ENCODE measurements at places on chromosomes 16 and 17. TPM values are rescaled to one million over a fixed set of nuclear protein-coding genes. Genes with fewer than 3 reads are reported as not detected.

Gene FGF11
- total RNA-seq, result 4.9 TPM

Gene SPATA32
- total RNA-seq, result 1.7 TPM

Gene GPRC5B
- 0.17 TPM for total RNA-seq

Gene CA7
- not detected for total RNA-seq

Gene ZNF785
- total RNA-seq, result 12.6 TPM

Gene ECI1
- total RNA-seq, result 101 TPM

Gene MYH2
- total RNA-seq, result not detected

Gene TAT
- total RNA-seq, result not detected

Gene CDT1
- 167 TPM for total RNA-seq

Gene OR3A3
- total RNA-seq, result not detected

Gene BCAR1
- 1.2 TPM for total RNA-seq

Gene RNF227
- 3.7 TPM for total RNA-seq

Gene AIPL1
- total RNA-seq, result not detected

Gene UMOD
- not detected for total RNA-seq

Gene TEKT5
- total RNA-seq, result not detected

Gene SP6
- total RNA-seq, result 0.28 TPM

Gene TEKT1
- not detected for total RNA-seq

Gene KRTAP2-2
- total RNA-seq, result not detected

Gene CSH1
- not detected for total RNA-seq

Gene TLCD2
- 0.70 TPM for total RNA-seq

Gene SLC2A4
- 0.17 TPM for total RNA-seq

Gene CACNG5
- not detected for total RNA-seq

Gene TGFB1I1
- total RNA-seq, result 1.3 TPM

Gene BANP
- total RNA-seq, result 39.8 TPM

Gene KIFC3
- total RNA-seq, result 1.5 TPM

Gene GPR142
- total RNA-seq, result not detected

Gene ATP1B2
- total RNA-seq, result not detected

Gene KRT23
- not detected for total RNA-seq

Gene NKD1
- total RNA-seq, result 0.96 TPM

Gene BAHCC1
- total RNA-seq, result 0.02 TPM

Gene LGALS9
- total RNA-seq, result 46.3 TPM

Gene AP2B1
- 167 TPM for total RNA-seq

Gene VASN
- total RNA-seq, result not detected

Gene CMTM2
- total RNA-seq, result 1.2 TPM

Gene ITGAD
- 0.14 TPM for total RNA-seq

Gene EVPLL
- not detected for total RNA-seq

Gene SEZ6L2
- total RNA-seq, result 0.31 TPM

Gene HID1
- 7.4 TPM for total RNA-seq

Gene TACO1
- 35.1 TPM for total RNA-seq

Gene TUFM
- total RNA-seq, result 220 TPM

Gene ATP2A1
- total RNA-seq, result 8.4 TPM

Gene GALR2
- 9.5 TPM for total RNA-seq

Gene LLGL2
- total RNA-seq, result 12.5 TPM

Gene ABCC3
- total RNA-seq, result not detected

Gene PPY
- not detected for total RNA-seq

Gene CD7
- total RNA-seq, result 1,007 TPM

Gene KIF2B
- not detected for total RNA-seq

Gene ZC3H7A
- 105 TPM for total RNA-seq

Gene RAP1GAP2
- total RNA-seq, result 0.50 TPM

Gene TRAPPC1
- 139 TPM for total RNA-seq

Gene PDIA2
- total RNA-seq, result 0.42 TPM

Gene RND2
- not detected for total RNA-seq

Gene SYNGR3
- 38.6 TPM for total RNA-seq
